ENCODE measurements at places on chromosomes 3 and 15.

GRCh38 chr15:60752973-60753720 is 274.2 kb upstream of the ICE2 start:
- no peak for DNase-seq

DNA sequence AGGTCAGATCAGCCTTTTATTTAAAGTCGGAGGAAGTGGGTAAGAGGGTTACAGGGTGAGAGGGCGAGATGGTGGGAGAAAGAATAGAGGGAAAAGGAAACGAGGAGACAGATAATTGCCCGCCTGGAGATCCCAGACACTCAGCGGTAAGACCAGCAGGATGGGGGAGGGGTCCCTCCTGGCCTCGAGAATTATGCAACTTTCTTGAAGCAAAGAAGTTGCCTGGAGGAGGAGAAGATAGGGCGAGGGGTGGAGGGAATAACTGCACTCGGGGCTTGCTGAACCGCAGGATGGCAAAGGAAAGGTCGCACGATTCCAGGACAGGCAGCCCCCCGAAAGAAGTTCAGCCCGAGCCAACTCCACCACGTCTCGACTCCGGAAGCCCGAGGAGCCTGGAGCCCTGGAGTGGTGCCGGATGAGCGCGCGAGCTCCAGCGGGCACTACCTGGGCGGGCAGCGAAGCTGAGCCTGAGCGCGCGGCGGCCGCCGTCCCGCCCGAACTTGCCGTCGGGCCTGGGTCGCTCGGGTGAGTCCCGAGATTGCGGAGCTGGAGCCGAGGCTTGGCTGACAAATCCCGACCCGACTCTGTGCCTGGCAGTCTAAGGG is 402 bp downstream of the WWTR1 start:
- DNase-seq, result no peak

DNA sequence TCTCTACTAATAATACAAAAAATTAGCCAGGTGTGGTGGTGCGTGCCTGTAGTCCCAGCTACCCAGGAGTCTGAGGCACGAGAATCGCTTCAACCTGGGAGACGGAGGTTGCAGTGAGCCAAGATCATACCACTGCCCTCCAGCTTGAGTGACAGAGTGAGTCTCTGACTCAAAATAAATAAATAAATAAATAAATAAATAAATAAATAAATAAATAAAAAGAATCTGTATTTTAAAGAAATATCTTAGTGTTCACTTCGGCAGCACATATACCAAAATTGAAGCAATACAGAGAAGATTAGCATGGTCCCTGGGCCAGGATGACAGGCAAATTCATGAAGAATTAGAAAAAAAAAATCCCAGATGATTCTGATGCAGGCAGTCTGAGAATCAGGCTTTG is 51.9 kb downstream of the ROBO2 start:
- DNase-seq, result no peak

DNA sequence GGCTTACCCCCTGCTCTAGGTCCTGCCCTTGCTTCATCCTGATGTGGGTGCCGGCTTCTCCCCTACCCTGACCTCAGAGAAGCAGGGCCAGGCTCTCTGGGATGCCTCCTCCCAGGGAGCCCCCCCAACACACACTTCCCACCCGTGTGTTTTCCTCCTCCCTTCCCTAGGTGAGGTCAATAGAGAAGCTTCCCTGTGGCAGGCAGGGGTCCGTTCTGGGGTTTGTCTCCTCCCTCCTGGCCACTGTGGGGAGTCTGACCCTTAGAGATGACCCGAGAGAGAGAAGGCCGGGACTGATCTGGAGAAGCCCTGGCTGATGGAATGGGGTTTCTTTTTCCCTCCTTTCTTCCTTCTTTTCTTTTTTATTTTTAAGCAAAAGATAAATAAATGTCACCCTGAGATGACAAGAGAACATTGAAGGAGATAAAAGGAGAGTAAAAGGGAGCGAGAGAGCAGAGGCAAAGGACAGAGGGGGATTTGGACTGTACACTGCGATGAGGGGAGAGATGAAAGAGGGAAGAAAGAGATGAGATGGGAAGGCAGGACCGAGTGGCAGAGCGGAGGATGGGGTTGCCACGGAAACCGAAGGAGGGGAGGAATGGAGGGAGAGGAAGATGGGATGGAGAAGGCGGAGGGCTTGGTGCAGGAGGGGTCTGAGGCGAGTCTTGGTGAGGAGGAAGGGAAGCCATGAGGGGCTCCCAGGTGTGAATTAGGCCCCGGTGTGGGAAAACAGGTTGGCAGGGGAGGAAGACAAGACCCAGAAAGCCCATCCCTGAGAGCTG is 48.4 kb downstream of the IDH2 start:
- no peak for DNase-seq

GRCh38 chr3:43296565-43296964 is 10.2 kb downstream of the SNRK start:
- no peak for DNase-seq

- DNase-seq, result no peak
Observed at GRCh38 chr15:58357529-58358476, 74.0 kb upstream of the LIPC start.

DNA sequence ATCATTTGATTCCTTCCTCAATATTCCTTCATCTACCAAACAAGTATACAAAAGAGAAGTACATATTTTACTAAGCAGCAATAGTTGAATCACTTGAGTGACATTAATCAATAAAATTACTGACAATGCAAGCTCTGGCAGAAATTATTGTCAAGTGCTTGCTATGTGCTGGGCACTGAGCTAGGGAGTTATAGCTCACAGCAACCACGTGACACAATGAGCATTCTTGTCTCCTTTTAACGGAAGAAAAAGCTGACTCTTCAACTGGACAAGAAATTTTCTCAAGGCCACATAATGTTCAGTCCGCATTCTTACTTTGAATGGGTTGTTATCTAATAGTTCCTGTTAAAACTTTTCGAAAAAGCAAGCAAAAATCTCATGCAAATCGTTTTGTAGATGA is 500.1 kb downstream of the PYDC2 start:
- DNase-seq, result no peak

- no peak for DNase-seq
Observed at GRCh38 chr3:186985661-186986364, 55.5 kb downstream of the ST6GAL1 start.

DNA sequence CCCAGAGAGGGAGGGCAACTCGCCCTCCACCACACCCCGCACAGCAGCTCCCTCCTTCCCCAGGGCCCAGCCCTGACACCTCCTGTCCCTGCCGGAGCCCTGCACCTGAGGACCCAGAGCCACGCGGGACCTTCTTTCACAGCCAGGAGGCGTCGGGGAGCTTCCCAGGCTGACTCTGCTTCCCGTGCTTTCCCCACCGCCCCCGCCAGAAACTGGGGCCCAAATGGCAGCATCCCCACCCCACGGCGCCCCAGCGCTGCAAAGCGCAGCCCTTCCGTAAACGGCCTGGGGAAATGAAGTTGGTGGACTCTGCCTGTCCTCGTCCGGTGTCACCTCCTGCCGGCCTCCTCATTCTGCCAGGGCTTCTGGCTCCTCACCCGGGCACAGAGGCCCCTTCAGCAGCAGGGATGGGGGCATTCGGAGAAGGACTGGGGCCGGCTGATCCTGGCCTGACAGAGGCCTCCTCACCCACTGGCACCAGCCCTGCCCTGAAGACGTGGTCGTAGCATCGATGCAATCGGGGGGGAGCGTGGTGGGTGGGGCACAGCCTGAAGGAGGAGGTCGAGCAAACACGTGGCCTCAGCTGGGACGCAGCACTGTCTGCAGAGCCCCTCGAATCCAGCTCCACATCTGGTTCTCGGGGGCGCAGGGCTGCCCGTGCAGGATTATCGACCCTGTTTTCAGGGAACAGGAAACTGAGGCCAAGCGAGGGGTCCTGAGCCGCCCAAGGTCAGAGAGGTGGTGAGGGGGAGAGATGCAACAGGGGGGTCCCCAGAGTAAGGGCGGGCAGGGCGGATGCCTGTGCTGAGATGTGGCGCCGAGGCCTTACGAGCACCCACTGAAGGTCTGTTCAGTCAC is 235.4 kb downstream of the XXYLT1 start:
- peak; percentile 49 for DNase-seq

Data from left forelimb (tissue), 1 donor.